ENCODE measurements at places on chromosomes 12 and 14.

GRCh38 chr12:26614011-26614616 lies 218.9 kb downstream of the ITPR2 start:
- no peak for DNase-seq

GRCh38 chr12:6432991-6433390 lies 11.8 kb upstream of the CD27 start:
- DNase-seq = no peak

GRCh38 chr12:47828976-47829482 lies 9.3 kb upstream of the HDAC7 start:
- DNase-seq = no peak

DNA sequence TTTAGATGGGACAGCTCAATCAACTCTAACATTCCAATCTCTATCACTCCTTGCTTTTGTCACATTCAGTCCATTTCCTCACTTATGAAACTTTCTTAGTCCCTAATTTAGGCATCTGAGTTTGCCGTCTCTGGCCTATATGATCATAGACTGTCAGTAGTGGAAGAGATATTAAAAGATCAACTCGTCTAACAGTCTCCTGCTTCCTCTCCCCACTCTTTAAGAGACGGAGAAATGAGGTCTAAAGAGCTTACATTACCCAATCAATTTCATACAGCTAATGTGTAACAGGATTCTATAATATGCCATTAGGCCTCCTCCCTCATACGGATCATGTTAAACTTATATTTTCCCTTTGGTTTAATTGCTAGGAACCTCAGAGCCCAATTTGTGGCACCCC lies 6.5 kb upstream of the ATP23 start:
- no peak for DNase-seq

- DNase-seq = no peak
Measured at GRCh38 chr14:105178868-105179140, 2.3 kb downstream of the NUDT14 start.

All from progenitor cell of endocrine pancreas (in vitro differentiated cells).